ELF-1 (cell line): ENCODE measurements at places on chromosomes 11 and 22.

- DNase-seq: peak; percentile 16
Observed at GRCh38 chr11:81071606-81072005, 1630.8 kb upstream of the TENM4 start.

GRCh38 chr11:92845805-92846204, 123.6 kb upstream of the MTNR1B start:
- DNase-seq: no peak

DNA sequence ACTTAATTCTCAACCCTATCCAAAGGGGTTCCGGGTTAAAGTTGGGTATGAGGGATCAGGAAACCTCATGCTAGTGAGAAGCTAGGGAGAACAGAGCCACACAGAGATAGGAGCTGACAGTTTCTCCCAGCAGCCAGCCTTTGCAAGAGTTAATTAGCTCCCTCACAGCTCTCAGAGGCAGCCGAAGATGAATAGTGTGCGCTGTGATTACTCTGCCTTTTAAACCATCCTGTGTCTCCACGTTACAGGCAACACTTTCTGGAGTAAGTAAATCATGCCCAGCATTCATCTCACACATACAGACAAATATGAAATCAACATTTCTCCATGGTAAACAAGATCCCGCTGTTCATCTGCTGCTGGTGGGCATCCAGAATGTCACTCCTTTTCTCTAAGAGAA, 429.6 kb downstream of the INSC start:
- no peak for DNase-seq

DNA sequence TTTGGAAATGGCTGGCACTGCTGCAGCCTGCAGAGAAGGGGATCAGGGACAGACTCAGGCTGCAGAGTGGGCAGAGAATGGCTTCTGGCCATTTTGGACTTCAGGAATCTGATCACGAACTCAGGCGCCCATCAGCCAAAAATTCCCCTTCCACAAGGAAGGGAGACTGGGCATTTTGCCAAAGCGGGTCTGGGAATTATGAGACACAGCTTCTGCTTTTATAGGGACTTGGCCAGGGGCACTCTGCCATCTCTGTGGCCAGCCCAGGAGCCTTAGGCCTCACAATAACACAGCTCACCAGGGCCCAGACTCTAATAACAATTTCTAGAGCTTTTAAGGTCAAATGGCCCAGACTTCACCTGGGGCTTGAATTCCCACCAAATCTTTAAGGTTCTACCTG, 74.7 kb downstream of the CHST1 start:
- no peak for DNase-seq
